Ureter (tissue), 1 donor: ENCODE measurements at places on chromosomes 11 and 22. TPM values are rescaled to one million over a fixed set of nuclear protein-coding genes. Genes with fewer than 3 reads are reported as not detected.
A peak's percentile ranks its signal among the peaks of the same experiment; 100 is the strongest.

SYT13 gene
- not detected for total RNA-seq

RIMBP3B gene
- not detected for total RNA-seq

OR56A3 gene
- not detected for total RNA-seq

BTG4 gene
- not detected for total RNA-seq

TRIM49 gene
- total RNA-seq: not detected

TST gene
- 53.4 TPM for total RNA-seq

SCARF2 gene
- total RNA-seq: 11.0 TPM

SLC22A25 gene
- not detected for total RNA-seq

SGSM1 gene
- 10.6 TPM for total RNA-seq

MMP12 gene
- total RNA-seq: not detected

OR10A5 gene
- total RNA-seq: not detected

DGCR6 gene
- 1.7 TPM for total RNA-seq

GAL gene
- 0.65 TPM for total RNA-seq

- no peak for DNase-seq
Measured at GRCh38 chr22:31143038-31143437, 2.7 kb upstream of the PLA2G3 start.

- peak; percentile 67 for DNase-seq
Measured at GRCh38 chr11:83194281-83195142, 1.0 kb downstream of the ANKRD42 start.

GRCh38 chr11:47222696-47223095, 7.9 kb downstream of the DDB2 start:
- DNase-seq: no peak

DNA sequence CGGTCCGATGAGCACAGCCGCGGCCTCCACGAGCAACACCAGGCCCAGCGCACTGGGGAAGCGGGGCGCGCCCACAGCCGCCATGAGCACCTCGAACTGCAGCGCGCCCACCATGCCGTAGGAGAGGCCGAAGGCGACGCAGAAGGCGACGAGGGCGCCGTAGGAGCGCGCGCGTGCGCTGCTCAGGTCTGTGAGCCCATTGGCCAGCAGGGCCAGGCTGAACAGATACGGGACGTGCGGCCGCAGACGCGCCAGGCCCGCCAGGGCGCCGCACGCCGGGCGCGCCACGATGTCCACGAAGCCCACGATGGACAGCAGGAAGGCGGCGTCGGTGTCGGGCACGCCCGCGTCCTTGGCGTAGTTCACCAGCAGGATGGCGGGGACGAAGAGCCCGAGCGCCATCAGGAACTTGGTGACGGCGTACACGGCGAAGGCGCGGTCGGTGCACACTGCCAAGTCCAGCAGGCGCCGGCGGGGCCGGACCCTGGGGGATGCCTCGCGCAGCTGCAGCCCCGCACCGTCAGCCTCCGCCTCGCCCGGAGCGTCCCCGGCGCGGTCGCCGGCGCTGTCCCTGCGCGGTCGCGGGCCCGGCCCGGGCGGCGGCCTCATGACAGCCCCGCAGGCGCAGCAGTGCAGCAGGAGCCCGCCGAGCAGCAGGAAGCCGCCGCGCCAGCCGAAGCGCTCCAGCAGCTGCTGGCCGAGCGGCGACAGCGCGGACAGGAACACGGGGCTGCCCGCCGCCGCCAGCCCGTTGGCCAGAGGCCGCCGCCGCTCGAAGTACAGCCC, 2.9 kb downstream of the SLC16A8 start:
- DNase-seq: no peak

DNA sequence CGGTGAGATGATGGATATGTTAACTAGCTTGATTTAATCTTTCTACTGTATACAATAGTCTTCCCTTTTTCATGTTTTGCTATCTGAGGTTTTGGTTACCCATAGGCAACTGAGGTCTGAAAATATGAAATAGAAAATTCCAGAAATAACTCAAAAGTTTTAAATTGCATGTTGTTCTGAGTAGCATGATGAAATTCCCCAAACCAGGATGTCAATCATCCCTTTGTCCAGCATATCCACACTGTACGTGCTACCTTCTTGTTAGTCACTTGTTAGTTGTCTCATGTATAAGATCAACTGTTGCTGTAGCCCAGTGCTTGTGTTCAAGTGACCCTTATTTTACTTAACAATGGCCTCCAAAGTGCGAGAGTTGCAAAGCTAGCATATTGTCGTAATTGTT, 21.2 kb upstream of the OR10W1 start:
- DNase-seq: no peak

DNA sequence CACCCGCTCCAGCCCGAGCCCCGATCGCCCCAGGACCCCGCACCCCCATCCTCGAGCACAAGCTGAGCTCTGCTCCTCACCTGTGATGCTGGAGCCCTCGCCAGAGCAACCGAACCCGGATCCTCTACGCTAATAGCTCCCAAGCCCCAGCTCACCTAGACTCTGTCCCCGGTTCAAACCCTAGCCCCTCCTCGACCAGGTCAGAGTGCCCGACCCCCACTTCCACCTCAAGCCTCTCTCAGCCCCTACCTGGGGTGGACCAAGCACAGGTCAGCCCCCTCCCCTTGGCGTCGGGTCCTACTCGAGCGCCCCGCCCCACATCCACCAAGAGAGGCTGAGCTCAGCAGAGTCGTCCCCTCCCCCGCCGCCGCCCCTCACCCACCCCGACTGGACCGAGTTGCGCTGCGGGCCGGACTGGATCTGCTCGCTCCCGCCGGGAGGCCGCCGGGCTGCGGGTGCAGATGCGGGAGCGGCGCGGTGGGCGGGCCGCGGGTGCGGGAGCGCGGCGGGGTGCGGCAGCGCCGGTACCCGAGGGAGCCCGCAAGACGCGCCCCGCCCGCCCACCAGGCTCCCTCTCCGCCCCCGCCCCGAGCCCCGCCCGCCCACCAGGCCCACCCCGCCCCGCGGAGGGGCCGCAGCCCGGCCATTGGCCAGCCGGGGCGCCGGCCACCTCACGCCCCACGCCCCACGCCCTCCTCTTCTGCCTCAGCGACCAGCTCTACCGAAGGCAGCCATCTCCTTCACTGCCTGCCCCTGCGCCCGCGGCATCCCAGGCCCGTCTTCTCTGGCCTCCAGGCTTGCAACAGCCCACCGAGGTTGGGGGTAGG, 577 bp upstream of the DKK3 start:
- DNase-seq: no peak

- DNase-seq: no peak
Measured at GRCh38 chr11:11946180-11946579, 62.2 kb downstream of the DKK3 start.

- no peak for DNase-seq
Measured at GRCh38 chr11:128903248-128904061, 12.3 kb downstream of the KCNJ5 start.

DNA sequence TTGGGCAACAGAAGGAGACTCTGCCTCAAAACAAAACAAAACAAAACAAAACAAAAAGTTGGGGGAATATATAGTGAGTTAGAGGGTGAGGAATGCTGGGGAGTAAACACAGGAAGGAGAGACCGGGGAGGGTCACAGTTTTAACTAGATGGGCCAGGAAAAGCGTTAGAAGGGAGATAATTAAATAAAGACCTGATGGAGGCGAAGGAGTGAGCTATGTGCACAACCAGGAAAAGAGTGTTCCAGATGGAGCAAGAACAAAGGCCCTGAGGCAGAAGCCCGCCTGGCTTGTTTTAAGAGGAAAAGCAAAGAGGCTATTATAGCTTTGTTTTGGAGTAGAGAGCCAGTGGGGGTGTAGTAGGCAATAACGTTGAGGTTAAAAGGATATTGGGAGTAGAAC, 4.8 kb upstream of the PLA2G6 start:
- DNase-seq: no peak

- no peak for DNase-seq
Measured at GRCh38 chr22:17734187-17734586, 40.1 kb downstream of the BID start.

GRCh38 chr11:27871056-27871455, 170.8 kb upstream of the BDNF start:
- DNase-seq: no peak

DNA sequence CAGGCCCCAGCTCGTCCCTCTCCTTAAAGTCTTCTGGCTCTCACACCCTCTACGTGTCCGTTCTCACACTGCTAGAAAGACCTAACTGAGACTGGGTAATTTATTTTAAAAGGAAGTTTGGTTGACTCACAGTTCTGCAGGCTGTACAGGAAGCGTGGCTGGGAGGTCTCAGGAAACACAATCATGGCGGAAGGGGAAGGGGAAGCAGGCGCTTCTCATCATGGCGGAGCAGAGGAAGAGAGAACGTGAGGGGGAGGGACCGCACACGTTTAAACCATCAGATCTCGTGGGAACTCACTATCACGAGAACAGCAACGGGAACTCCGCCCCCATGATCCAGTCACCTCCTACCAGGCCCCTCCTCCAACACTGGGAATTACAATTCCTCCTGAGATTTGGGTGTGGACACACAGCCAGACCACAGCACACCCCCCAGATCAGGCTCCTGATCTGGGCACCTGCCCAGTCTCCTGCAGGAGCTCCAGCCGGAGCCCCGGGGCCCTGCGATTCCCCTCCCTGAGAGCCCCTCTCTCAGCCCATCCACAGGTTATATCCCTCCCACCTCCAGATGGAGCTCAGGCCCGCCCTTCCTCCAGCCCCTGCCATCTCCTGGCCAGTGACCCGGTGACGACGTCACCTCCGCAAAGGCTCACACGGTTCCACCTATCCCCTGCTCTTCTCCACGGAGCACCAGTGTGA, 170.2 kb downstream of the BRD1 start:
- DNase-seq: peak; percentile 70

DNA sequence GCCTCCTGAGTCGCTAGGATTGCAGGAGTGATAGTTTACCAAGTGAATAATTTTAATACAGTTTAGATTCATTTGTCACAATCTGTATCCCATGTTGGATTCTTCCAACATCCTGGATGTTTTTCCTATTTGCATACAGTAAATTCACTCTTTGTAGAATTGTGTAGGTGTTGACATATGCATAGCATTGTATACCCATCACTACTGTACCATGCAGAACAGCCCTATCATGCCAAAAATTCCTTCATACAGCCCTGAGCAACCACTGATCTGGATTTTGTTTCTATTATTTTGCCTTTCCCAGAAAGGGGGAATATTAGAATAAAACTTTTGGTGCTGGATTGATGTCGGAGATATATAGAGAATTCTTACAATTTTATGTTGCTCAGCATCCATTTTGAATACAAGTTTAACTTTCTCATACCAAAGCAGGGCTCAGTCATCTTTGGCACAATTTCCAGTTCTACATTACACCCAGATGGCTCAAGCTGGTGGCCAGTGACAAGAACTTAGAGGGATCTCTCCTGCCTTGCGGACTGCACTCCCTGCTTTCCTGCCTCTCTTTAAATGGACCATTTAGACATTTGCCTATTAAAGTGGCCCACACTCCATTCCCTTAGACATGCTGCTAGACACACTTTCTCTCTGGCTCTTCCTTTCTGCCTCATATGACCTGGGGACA, 45.4 kb upstream of the CFAP300 start:
- DNase-seq: no peak

- DNase-seq: no peak
Measured at GRCh38 chr22:33007485-33007884, 50.7 kb downstream of the SYN3 start.

DNA sequence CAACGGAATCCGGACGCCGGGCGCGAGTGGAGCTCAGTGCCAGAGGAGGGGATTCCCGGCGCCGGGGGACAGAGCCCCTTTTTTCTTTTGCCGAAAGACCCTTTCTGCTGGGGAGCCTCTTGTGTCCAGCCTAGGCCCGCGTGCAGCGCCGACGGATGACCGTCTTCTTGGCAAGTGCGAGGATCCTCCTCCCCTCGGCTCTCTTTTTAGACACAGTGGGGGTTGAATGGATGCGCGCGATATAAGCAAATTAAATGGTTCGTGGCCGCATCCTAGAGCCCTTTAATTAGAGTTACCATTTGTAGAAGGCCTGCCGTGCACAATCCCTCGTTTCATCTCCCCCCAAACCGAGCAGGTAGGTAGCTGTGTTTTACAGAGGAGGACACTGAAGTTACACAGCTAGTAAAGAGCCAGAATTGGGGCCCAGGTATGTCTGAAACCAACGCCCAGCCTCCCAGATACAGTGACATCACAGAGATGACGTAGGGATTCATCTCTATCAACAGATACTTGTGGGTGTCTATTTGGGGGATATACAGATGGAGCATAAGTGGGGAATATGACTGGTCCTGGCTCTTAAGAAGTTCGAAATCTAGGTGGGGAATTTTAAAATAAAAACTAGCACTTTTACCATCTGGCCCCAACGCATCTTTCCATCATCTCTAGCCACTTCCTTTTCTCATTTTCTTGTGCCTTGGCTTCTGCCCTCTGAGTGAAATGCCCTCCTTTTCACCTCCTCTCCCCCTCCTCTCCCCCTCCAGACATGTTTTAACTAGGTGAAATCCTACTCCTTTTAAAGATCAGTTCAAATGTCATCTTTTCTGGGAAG, 875 bp downstream of the TCP11L1 start:
- DNase-seq: no peak

DNA sequence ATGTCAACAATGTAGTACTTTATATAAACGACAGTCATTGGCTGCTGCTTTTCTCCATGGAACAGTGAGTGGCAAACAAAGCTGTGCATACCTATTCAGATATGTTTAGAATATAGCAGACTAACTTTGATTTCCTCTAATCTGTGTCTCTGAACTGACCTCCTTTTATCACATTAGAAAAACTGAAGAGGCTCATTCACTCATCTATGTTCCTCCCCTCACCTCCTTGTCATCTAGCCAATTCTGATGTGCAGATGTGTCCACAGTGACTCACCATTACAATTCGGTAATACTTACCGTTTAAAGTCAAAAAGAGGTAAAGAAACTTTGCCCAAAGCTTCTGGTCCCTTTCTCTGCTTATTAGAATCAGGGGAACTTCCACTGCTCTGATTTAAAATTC, 51.5 kb upstream of the RPS13 start:
- DNase-seq: no peak

GRCh38 chr11:11265320-11265719, 87.7 kb downstream of the CSNK2A3 start:
- no peak for DNase-seq

- no peak for DNase-seq
Measured at GRCh38 chr11:82979824-82980223, 78.3 kb downstream of the DDIAS start.

DNA sequence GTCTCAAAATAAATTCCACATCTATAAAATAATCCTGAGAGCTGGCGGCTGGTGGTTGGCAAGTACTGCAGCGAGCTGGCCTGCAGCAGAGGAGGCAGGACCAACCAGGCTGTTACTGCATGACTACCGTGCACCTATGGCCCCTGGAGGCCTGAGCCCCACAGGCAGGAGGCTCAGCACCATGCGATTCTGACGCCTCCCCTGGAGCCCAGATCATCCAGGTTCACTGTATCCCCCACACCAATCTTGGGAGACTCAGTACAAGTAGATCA, 159.5 kb upstream of the NCAM1 start:
- DNase-seq: no peak
